ENCODE measurements at places on chromosomes 3 and 15. TPM values are rescaled to one million over a fixed set of nuclear protein-coding genes. Genes with fewer than 3 reads are reported as not detected.
A peak's percentile ranks its signal among the peaks of the same experiment; 100 is the strongest.

MKRN3 gene
- total RNA-seq = 6.8 TPM

IL17RE gene
- total RNA-seq = 11.9 TPM

CELF6 gene
- total RNA-seq = 2.3 TPM

DNA sequence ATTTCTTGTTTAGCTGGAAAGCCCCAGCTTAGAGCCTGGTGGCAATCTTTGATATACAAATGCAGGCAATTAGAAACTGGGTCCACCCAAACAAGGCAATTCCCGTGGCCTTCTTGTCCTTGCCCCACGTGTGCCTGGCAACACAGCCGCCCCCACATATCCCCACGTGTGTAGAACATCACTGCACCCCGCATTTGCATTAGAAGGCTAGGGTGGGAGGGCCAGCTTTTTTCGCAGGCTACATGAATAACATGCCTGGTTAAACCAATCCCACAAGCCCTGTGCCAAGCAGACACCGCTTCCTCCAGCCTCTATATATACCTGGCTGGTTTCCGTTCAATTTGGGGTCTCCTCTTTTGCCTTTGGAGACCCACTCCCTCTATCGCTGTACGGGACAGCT is 250.2 kb downstream of the ZNF385D start:
- peaks cover 4% of the 10 kb centered on the region for H3K4me1 ChIP-seq
- H3K27ac ChIP-seq = no peak overlapping the region
- H3K27me3 ChIP-seq = no peaks in the 10 kb centered on the region
- no peaks in the 10 kb centered on the region for H3K36me3 ChIP-seq
- H3K4me3 ChIP-seq = no peak overlapping the region

- H3K36me3 ChIP-seq = no peaks in the 10 kb centered on the region
- DNase-seq = no peak
- H3K4me3 ChIP-seq = no peak overlapping the region
- no peak overlapping the region for H3K27ac ChIP-seq
Observed at GRCh38 chr15:29664406-29664805, 157.9 kb downstream of the TJP1 start.

DNA sequence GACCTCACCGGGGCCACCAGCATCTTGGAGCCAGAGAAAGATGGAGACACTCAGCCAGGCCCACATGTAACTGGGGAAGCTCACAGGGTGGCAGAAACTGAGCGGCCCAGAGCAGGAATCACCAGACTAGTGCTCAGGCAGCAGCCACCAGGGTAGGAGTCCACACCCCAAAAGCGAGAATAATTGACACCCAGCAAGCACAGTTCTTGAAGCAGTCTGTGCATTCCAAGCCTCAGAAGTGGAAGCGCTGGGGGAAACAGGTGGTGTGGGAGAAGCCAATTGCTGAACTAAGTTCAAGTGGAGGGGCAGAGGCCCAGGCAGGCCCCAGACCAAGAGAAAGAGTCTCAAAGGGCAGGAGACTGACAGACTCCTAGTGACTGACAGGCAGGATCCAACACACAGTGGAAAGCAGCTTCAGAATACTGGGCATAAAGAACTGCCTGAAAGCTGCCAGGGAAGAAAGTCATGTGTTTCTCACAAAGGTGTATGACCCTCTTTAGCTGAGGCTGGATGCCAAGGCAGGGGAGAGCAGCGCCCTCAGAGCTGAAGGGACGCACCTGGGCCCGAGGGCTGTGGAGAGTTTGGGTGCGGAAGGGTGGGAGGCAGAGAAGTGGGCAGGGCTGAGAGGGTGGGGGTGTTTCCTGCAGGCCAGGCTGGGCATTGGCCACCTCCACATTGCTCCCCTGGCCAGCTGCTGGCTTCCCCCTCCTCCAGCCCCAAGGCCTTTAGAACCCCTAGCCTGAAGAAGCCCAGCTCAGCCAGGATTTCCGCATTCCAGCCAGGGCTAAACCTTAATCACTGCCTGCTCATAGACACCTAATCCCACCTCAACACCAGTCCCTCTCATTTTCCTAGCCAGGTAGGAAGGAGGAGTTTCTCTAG is 7.7 kb downstream of the NT5DC2 start:
- H3K36me3 ChIP-seq = peaks cover 7% of the 10 kb centered on the region
- H3K4me3 ChIP-seq = no peak overlapping the region
- H3K27me3 ChIP-seq = no peaks in the 10 kb centered on the region

GRCh38 chr3:112653881-112654300 is 12.9 kb upstream of the CCDC80 start:
- no peak overlapping the region for H3K4me3 ChIP-seq
- H3K27me3 ChIP-seq = no peaks in the 10 kb centered on the region
- no peaks in the 10 kb centered on the region for H3K36me3 ChIP-seq
- peaks cover 5% of the 10 kb centered on the region for H3K4me1 ChIP-seq
- peak overlapping the region; percentile 12 for H3K27ac ChIP-seq
- no peak for DNase-seq

DNA sequence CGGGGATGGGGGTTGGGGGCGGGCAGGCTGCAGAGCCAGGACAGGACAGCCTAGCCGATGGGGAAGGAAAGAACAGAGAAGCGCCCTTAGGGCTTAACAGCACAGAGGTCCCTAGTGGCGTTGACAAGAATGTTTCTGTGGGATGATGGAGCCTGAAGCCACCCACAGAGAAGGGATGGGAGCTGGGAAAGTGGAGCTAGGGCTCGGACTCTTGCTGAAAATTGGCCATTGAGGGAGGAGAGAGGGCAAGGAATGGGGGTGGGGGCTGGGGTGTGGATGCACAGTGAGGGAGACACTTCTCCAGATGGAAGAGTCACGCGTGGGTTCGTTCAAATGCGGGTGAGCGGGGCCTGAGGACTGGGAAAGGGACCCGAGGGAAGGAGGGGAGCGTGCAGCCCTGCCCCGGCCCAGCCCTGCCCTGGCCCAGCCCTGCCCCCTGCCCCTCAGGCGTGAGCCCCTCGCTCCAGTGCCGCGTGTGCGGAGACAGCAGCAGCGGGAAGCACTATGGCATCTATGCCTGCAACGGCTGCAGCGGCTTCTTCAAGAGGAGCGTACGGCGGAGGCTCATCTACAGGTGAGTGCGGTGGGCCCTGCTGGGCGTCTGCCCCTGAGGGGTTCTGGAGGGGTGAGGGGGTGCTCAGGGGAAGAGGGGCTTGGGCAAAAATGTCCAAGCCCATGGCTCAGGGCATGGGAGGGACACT is 832 bp downstream of the NR2E3 start:
- H3K27ac ChIP-seq = no peak overlapping the region
- H3K4me3 ChIP-seq = no peak overlapping the region
- H3K4me1 ChIP-seq = no peaks in the 10 kb centered on the region
- no peaks in the 10 kb centered on the region for H3K27me3 ChIP-seq
- no peaks in the 10 kb centered on the region for H3K36me3 ChIP-seq
- DNase-seq = no peak

- H3K36me3 ChIP-seq = peaks cover 5% of the 10 kb centered on the region
- H3K4me1 ChIP-seq = peaks cover 29% of the 10 kb centered on the region
- no peak for DNase-seq
Observed at GRCh38 chr3:57757642-57758297, 1.7 kb downstream of the SLMAP start.

WDR72 gene
- total RNA-seq = not detected

GRCh38 chr15:74053941-74054529 is 28.3 kb downstream of the GOLGA6A start:
- no peaks in the 10 kb centered on the region for H3K36me3 ChIP-seq
- H3K4me1 ChIP-seq = peaks cover 49% of the 10 kb centered on the region
- H3K27ac ChIP-seq = peak overlapping the region; percentile 71
- peak overlapping the region; percentile 61 for H3K4me3 ChIP-seq

SCAPER gene
- 29.6 TPM for total RNA-seq

GRCh38 chr3:43413676-43414368 is 127.5 kb downstream of the SNRK start:
- no peak for DNase-seq
- H3K4me3 ChIP-seq = no peak overlapping the region
- H3K4me1 ChIP-seq = peaks cover 11% of the 10 kb centered on the region
- no peaks in the 10 kb centered on the region for H3K36me3 ChIP-seq
- H3K27ac ChIP-seq = no peak overlapping the region

Data from thoracic aorta (tissue), 2 donors.